ENCODE measurements at places on chromosomes 6 and 20. TPM values are rescaled to one million over a fixed set of nuclear protein-coding genes. Genes with fewer than 3 reads are reported as not detected.

The TMEM170B gene
- total RNA-seq = 3.7 TPM

The TP53TG5 gene
- total RNA-seq = not detected

The SLC26A8 gene
- total RNA-seq = 0.22 TPM

DNA sequence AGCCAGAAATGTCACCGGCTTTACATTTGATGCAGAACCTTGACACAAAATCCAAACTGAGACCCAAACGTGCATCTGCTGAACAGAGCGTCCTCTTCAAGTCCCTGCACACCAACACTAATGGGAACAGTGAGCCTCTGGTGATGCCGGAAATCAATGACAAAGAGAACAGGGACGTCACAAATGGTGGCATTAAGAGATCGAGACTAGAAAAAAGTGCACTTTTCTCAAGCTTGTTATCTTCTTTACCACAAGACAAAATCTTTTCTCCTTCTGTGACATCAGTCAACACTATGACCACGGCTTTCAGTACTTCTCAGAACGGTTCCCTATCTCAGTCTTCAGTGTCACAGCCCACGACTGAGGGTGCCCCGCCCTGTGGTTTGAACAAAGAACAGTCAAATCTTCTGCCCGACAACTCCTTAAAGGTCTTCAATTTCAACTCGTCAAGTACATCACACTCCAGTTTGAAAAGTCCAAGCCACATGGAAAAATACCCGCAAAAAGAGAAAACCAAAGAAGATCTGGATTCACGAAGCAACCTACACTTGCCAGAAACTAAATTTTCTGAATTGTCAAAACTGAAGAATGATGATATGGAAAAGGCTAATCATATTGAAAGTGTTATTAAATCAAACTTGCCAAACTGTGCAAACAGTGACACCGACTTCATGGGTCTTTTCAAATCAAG lies 108.4 kb downstream of the RTN4IP1 start:
- no peak for DNase-seq

GRCh38 chr6:1037430-1038202 lies 274.3 kb upstream of the FOXQ1 start:
- no peak for DNase-seq

Measured in kidney (tissue), 22 donors.